ENCODE measurements at places on chromosomes 2 and 18.

GRCh38 chr2:55490554-55490953 lies 29.0 kb upstream of the CFAP36 start:
- no peak for DNase-seq

DNA sequence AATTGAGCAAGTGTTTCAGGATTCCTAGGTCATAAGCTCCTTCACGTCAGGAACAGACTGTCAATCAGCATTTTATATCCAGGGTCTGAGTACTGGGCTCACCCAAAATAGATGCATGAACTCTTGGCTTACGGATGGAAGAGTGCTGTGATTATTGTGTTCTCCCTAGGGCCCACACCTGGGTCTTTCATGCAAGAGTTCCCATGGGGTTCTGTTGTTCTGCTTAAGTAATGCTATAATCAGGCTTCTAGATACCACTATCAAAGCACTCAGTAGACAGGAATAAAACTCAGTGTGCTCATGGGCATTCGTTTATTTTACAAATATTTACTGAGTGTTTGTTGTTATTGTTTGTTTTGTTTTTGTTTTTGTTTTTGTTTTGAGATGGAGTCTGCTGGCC lies 46.4 kb upstream of the PMAIP1 start:
- no peak for DNase-seq

GRCh38 chr2:216900406-216900805 lies 40.5 kb upstream of the TNP1 start:
- DNase-seq = no peak

- no peak for DNase-seq
These were observed 74.5 kb downstream of the PIEZO2 start for GRCh38 chr18:11074889-11075288.

- DNase-seq = no peak
These were observed 130.6 kb upstream of the OTX1 start for GRCh38 chr2:62920070-62920469.

DNA sequence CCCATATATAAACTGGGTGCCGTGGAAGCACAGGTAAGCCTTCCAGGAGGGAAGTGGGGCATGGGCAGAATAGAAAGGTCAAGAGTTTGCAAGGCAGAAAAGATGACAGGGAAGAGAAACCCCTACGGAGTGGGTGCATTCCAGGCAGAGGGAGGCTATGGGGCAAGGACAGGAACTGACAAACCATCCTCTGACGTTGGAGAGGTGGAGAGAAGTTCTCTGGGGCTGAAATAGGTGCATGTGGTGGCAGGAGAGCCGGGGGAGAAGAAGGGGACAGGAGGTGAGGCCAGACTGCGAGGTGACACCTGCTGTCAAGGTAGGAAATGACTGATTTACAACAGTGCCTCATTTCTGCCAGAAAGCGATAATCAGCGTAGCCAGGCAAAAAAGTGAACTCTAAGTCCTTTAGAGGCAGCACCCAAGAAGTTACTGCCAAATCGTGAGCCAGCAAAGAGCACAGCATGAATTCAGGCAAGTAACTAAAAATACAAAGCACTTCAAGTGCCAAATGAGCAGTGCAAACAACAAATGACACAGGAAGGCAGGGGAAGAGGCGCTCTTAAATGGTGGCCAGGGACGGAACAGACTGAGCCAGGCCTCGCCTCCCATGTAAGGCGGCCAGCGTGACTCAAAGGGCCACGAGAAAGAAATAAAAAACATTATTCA lies 113.3 kb upstream of the ACVR1C start:
- no peak for DNase-seq

GRCh38 chr2:15041429-15041837 lies 408.9 kb downstream of the LRATD1 start:
- no peak for DNase-seq

DNA sequence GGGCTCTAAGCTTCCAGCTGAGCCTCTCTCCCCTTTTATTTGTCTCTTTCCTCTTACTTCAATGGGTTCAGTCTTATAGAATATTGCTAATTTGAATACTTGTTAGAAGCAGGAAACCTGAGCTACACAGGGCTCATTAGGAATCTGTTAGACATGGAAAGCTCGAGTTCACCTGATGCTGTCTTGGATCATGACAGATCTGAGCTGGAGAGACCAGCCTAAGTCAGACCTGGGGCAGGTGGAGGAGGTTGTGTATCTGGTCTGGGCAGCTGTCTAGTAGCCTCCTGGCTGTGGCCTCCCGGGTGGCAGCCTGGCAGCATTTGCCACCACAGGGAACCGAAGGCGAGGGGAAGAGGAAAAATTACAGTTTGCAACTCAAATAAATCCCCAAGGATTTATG lies 185.9 kb downstream of the ICOS start:
- no peak for DNase-seq

DNA sequence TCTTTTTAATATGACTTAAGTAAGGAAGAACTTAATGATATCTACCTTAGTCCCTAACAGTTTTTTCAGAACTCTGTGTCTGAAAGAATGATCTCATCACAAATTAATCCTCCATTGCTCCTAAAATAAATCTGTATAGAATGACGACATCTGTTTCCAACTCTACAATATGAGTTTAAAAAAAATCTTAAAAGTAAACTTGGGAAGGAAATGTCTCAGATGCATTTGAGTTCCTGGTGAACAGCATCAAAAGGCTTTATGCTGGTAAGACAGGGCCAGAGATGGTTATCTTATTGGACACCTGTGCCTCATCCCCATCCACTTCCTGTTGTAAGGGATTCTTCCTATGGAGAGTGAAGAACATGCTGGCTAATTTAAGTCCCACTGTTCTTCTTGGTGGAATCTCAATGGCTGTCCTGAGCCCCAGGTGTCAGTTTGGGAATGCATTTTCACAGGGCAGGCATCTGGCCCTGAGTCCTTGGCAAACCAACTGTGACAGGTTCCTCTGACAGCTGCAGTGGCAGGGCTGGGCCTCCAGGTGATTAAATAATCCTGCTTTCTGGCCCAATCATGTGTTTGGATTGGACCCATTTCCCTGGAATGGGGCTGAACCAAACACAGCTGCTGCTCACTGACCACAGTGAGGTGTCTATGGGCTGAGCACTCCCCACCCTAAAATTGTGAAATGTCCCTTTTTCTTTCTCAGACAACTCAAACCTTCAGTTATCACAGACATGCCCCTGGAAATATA lies 12.9 kb upstream of the NCKAP5 start:
- DNase-seq = no peak

DNA sequence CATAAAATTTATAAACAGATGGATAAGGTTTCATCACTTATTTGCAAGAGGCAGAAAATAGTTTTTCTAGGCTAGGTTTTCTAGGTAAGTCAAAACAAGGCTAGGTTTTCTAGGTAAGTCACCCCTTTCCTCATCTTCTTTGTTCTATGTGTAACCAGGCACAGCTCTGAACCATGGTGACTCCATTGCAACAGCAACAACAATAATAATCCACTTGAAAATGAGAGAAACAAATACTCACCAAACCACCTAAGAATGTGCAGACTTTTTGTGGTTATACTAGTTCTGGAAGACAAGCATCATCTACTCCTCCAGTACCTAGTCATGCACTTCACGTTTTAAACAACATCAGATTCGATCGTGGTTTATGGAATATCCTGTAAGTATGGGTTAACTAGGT lies 237.4 kb upstream of the ACVR2A start:
- no peak for DNase-seq

- no peak for DNase-seq
These were observed 154.5 kb downstream of the MYCN start for GRCh38 chr2:16094811-16095210.

- DNase-seq = no peak
These were observed 293.0 kb upstream of the CDH2 start for GRCh38 chr18:28469946-28470345.

- no peak for DNase-seq
These were observed 158.3 kb downstream of the ZBTB7C start for GRCh38 chr18:48250918-48251317.

- no peak for DNase-seq
These were observed 452.0 kb downstream of the XIRP2 start for GRCh38 chr2:167340322-167340721.

DNA sequence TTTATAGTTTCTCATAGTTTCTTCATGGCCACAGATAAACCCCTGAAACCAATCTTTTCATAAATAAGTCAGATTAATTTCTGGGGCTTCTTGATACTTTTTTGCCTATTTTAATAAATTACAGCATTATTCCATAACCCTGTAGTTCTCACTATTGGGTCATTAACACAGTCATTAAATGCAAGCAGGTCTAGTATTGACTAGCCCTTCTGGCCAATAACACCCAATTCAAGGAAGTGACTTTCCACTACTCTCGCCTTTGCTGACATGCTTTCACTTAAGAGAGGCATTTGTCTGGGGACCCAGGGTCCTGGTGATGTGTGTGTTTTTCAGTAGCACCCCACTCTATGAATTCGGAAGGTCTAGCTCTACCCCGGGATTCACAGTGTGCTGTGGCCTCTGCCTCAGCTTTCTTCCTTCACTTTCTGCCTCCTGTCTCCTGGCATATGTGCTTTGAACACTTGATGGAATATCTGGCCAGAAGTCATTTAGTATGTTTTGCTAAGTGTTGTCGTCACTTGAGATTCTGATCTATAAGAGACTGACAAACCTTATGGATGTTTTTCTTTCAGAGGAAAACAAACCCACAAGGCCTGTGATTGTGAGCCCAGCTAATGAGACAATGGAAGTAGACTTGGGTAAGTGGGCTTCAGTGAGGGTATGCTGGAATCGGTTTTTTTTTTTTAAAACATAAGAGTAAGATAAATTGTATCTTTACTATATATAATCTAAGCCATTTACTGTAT lies 18.6 kb upstream of the IL1RL2 start:
- no peak for DNase-seq

GRCh38 chr18:58615140-58616132 lies 13.5 kb downstream of the ALPK2 start:
- peak; percentile 33 for DNase-seq

- DNase-seq = no peak
These were observed 20.0 kb downstream of the EMX1 start for GRCh38 chr2:72937356-72937669.

DNA sequence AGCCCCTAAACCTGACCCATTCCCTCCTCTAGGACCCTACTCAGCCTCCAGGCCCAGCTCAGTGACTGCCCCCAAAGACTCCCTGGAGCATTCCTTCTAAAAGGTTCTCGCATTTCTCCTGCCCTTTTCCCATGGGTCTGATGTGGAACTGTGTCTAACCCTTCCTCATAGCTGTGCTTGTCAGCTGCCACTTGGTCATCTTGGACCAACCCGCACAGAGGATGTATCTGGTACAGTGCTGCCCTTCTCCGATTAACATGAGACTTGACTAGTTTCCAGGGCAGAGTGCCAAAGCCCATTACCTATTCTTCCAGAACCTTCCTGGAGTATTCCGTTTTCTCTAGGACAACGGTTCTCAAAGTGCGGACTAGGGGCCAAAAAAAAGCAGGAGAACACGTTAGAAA lies 518 bp upstream of the NFU1 start:
- DNase-seq = no peak

- no peak for DNase-seq
These were observed 362.0 kb downstream of the SOCS6 start for GRCh38 chr18:70650878-70651277.

DNA sequence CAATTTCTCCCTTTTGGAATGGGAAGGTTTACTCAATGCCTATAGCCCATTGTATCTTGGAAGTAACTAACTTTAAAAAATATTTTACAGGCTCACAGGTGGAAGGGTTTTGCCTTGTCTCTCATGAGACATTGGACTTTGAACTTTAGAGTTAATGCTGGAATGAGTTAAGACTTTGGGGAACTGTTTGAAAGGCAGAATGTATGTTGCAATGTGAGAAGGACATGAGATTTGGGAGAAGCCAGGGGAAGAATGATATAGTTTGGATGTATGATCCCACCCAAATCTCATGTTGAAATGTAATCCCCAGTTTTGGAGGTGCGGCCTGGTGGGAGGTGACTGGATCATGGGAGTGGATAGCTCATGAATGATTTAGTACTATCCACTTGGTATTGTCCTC lies 17.5 kb upstream of the TBC1D8 start:
- DNase-seq = no peak

- no peak for DNase-seq
These were observed 196.0 kb downstream of the LNPK start for GRCh38 chr2:175806125-175806490.

DNA sequence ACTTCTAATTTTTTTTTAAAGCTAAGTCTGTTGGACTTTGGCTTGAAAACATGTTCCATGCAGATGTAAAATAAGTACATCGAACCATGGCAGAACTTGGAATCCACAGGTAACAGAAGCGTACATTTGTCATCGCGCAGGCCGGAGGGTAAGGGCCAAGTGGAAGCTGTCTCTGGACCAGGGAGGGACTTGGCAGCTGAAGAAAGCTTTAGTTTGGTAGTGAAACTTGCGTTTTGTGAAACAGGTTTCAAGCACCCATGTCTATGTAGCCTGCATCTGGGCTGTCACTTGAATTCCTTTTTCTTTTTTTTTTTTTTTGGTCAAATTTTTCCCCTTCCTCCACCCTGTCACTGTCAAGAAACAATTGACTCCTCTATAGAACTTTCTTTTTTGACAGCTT lies 20.4 kb downstream of the GRHL1 start:
- no peak for DNase-seq

- DNase-seq = no peak
These were observed 11.0 kb downstream of the MAIP1 start for GRCh38 chr2:199966405-199966804.

DNA sequence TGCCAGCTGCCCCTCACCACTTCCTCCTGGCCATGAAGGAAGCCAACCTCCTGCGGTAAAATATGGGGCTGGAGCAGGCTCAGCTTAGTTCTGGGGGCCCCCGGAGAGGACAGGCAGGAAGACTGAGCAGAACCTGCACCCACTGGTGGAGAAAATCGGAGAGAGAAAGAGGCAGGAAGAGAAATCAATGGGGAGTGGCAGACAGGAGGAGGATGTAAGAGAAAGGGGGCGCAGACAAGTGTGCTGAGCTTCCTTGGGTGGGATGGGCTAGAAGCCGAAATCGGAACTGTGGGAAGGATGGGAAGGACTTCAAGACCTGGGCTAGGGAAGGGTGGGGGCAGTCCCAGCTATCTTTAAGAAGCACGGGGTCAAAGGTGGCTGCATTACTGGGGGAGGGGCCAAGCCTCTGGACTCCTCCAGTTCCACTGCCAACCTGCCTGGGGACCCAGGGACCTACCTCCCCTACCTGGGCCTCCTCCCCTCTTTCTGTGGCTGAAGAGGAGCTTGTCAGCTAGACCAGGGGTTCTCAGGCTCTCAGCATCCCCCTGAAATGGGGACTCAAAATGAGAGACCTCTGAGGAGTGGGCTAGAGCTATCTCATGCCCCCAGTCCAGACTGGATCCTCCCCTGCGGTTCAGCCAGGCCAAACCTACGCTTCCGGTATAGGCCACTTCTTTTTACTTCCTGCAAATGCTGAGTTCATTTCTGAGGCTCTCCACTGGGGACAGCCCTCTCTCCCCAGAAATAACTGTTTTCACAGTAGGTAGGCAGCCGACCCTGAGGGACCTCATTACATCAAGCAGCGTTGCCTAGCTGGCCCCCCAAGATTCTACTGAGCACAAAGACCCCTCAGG lies 33.6 kb upstream of the B3GNT7 start:
- DNase-seq = no peak

- DNase-seq = no peak
These were observed 74.1 kb downstream of the LTBP1 start for GRCh38 chr2:33020883-33021282.

All from stimulated activated CD8-positive, alpha-beta memory T cell treated with anti-CD3 and anti-CD28 coated beads, Interleukin-4, amount 100 ng/mL, for 1 hour (primary cell).